ENCODE measurements at places on chromosomes 11 and 22.

DNA sequence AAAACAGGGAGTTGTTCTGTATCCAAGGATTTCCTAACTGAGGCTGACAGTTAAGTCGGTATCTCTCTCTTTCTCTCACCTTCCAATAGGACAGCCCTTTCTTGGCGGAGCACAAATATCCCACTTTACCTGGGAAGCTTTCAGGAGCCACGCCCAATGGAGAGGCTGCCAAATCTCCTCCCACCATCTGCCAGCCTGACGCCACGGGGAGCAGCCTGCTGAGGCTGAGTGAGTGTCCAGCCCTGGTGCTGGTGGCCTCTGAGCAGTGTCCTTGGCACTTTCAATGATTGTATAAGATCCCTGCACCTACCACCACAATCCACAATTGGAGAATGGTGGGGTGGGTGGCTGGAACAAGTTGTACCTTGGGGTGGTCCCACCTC, 33.7 kb downstream of the CYB5R2 start:
- DNase-seq: no peak

- no peak for DNase-seq
Measured at GRCh38 chr11:32908619-32909018, 16.0 kb downstream of the QSER1 start.

DNA sequence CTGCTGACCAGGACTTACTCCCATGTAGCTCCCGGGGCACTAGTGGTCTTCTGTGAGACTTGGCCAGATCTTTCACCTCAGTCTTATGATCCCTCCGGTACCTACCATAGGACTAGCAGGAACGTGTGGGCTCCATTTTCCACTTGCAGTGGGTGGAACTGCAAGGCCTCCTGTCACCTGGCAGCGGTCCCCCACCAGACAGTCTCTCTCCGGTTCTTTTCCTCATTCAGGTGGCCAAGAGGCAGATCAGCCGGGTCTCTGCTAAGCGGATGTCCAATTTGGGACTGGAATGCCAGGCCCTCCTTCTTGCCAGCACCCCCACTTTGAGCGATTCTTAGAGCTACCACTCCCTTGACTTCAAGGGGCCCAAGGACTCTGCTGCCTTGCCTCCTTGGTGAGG, 158.9 kb downstream of the NAV2 start:
- no peak for DNase-seq

GRCh38 chr11:88303037-88303436, 34.5 kb downstream of the CTSC start:
- no peak for DNase-seq

DNA sequence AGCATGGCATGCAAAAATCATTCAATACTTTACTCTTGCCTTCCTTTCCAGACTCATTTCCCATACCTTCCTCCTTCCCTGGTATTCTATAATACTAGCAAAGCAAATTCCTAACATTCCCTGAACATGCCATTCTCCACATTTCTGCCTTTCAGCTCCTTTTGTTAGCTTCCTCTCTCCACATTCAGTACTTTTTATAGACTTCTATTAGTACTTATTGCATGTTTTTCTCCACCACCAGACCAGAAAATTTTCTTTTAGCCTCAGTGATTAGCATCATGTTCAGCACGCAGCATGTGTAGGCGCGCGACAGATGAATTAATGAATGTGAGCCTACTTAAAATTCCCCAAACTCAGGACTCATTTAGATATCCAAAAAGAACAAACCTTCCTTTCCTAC, 935.3 kb downstream of the DLG2 start:
- no peak for DNase-seq

- DNase-seq: no peak
Measured at GRCh38 chr11:75262961-75263852, 22.6 kb downstream of the TPBGL start.

DNA sequence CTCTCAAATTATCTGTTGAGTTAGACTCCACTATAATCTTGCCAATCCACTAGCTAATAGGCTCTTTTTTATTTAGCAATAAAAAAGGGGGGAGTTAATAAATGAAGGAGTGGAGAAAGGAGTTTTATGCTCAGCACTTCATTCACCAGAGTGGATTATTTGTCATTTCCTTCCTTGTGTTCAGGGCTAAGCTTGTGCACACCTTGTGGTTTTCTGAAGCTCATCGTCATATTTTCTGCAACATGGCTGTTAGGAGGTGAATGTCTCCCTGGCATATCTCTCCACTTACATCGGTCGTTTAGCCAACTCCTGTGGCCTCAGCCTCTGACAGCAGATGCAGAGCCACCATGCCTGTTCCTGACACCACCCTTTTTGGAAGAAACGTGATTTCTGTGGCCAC, 83.9 kb upstream of the MTNR1B start:
- DNase-seq: no peak
